ENCODE measurements at places on chromosomes 1 and 21.

GRCh38 chr1:42822800-42823392 is 5.7 kb upstream of the SVBP start:
- DNase-seq: no peak

DNA sequence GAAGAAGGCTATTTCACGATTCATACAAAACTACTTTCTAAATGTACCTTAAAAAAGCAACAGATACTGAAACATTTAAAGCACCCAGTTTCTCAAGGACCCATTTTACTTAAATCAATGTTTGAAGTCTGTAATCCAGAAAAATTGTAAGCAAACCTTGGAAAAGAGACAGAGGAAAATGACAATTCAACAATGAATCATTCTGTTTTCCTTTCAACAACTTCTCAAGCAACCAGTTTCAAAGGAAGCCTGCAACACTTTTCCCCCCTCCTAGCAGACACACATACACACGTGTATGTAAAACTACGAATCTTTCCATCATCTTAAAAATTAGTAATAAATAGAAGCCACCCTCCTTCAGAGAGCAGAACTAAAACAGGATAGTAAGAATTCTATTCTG is 1.2 kb downstream of the RERE start:
- DNase-seq: peak; percentile 51

- no peak for DNase-seq
These were observed 15.3 kb downstream of the CASZ1 start for GRCh38 chr1:10781137-10781536.

- DNase-seq: no peak
These were observed 40.5 kb downstream of the EPHB2 start for GRCh38 chr1:22751124-22751531.

DNA sequence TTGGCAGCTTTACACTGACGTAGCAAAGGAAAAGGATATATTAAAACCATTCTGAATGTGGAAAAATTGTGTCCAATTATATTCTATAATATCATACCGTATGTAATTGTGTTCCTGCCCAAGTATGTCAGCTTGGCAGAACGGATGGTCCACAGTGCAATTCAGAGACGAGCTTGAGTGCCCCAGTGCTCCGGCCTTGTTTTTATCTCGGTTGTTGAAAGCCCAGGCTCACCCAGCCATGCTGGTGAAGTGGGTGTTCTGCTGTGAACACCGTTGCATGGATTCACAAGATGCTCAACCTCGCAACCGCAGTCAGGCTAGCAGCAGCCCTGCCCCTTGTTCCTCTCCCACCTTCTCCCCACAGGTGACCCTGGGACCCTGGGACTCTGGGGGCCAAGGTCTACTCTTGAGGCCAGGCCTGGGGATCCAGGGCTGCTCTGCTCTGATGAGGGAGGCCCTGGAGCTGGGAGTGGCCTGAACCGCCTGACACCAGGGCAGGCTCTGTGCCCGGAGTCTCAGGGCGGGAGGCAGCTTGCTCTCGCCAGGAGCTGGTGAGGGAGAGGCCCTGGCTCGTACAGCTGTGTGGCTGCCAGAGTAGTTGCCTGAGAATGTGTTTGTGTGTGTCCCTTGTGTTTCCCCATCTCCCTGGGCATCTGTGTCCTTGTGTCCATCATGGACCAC is 11.2 kb downstream of the PTPRF start:
- DNase-seq: no peak

GRCh38 chr1:53090227-53091147 is 28.5 kb downstream of the PODN start:
- no peak for DNase-seq

- no peak for DNase-seq
These were observed 10.0 kb upstream of the C1orf115 start for GRCh38 chr1:220680085-220680687.

DNA sequence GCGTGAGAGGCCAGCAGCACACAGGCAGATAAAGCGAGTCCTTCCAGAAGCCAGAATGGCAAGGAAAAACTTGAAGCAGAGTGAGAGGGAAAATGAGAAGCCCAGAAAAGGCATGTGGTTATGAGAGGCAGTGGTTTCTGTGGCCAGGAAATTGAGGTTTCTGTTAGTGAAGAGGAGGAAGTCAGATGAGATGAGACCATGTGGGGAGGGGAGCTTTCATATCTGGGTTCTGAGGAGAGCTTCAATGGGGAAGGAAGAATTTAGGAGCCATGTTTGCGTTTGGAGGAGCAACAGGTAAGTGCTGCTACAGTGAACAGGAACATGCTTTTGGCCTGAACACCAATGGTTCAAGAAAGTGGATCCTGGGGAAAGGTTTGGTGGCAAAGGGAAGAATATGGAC is 6.1 kb upstream of the CD1A start:
- no peak for DNase-seq

GRCh38 chr1:212578041-212578440 is 30.5 kb upstream of the ATF3 start:
- DNase-seq: no peak

DNA sequence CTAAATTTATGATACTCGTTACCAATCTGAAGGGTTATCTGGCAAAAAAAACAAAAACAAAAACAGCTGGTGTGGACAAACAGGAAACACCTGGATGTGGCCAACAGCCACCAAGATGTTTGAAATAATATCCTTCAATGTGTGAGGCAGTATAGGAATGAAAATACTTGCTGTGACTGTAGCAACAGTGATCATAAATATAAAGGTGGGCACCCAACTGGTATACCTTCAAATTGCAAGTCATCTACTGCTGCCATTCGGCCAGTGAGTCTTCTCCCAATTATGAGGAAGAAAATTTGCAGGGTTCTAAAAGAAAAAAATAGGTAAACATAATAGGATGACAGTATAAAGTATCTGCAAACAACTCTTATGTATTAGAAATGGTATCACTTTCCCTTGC is 916 bp downstream of the YIPF1 start:
- DNase-seq: no peak

DNA sequence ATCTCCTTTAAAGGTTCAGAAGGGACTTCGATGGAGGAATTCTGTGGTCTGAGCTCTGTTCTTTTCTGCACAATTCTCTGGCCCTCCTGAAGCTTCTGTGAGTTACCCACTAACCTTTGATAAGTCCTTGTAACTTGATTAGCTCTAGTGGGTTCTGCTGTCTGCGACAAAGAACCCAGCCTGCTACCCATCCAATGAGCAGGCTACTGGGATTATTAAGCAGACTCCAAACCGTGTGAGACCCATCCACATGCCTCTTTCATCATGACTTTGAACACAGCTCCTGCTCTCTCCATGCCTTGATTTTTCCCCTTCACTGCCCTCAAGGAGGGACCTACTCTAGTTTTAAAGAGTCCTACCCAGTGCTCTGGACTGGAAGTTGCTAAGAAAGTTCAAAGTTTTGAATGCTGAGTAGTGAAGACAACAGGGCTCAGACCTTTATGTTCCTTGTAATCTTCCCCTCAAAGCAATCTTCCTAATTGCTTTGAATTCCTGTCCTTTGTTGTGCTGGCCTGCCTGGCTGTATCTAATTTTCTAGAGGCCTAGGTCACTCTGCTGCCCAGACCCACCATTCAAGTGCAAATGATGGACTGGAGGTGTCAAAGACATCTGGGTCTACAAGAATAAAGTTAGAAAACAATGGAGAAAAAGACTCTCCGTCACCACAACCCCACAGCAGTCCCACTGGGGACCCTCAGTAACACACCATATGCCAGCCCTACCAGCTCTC is 146.9 kb downstream of the RHOU start:
- DNase-seq: no peak

DNA sequence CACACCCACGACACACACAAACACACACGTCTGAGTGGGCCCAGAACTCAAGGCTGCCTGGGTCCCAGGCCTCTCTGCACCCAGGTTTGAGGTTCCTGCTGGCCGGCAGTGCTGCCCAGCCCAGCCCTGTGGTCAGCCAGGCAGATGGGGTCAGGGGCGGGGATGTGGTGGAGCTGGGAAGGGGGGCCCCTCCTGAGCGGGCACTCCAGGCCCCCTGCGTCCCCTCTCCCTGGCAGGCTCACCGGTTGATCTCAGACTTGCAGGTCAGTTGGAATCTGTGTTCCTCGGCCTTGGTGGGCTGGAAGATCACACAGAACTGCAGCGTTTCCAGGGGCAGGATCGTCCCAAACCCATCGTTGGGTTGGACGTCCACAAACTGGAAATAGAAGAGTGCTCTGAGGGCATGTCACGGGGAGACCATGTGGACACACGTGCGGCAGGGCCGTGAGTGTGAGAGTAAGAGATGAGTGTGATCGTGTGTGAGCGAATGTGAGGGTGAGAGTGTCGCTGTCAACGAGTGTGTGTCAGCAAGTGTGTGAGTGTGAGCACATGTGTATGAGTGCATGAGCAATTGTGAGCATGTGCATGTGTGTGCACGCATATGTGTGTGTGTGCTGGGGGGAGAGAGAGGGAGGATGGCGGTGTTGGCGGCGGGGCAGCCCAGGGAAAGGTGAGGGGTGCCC is 19.7 kb upstream of the TMEM52 start:
- DNase-seq: no peak

GRCh38 chr1:71093938-71094337 is 13.1 kb upstream of the ZRANB2 start:
- DNase-seq: no peak

DNA sequence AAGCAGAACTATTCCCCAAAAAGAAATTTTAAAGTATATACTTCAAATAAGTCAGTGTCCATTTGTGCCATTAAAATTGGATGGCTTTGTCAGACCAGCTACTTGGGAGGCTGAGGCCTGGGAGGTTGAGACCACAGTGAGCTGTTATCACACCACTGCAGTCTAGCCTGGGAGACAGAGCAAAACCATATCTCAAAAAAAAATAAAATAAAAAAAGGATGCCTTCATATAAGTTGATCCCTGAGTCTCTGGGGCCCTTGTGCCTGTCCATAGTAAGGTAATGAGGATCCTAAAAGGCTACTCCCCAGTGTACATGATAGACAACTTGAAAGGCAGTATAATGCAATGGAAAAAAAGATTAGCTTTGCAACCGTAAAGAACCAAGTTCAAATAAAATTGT is 81.2 kb upstream of the BARHL2 start:
- DNase-seq: no peak

DNA sequence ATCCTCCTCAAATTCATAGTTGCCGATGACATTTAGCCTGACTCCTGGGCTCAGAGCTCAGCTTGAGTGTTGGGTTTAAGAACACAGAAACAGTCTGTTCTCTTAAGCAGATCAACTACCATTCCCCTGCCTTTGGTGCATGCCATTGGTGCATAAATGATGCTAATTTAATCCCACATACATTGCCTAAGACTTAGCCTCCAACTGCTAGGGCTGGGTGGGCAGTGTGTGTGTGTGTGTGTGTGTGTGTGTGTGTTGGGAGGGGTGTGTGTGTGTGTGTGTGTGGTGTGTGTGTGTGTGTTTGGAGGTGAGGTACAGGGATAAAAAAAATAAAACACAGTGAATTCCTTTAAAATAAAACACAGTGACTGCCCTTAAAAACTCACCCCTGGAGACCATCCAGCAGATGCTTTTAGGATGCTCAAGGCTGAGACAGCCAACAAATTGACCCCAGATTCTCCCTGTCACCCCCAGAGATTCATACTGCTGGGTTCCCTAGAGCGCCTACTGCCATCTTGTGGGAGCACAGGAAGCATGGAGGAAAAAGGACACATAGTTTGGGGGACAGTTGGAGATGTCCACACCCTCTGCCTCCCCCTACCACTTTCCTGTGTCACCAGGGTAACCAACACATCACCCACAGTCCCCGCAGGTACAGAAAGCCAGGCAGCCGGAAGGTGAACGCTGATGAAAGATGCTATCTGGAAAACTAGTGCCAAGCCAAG is 30.6 kb downstream of the KLHDC7A start:
- DNase-seq: no peak

DNA sequence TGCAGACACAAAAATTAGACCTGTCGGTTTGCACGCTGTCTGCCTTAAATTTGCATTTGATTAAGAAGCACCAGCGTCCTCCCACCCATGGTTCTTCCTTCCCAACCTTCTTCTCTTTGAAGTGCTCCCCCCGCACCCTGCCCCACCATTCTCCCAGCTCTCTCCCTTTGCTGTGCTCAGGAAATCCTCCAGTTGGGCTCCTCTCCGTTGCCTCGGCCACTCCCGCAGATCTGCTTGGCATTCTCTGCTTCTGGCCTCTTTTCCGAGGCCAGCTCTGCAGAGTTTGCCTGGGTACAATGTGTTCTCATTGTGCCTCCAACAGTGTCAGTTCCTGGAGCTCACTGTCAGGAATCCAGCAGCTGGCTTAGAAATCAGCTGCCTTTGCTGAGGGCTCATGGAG is 126.1 kb downstream of the NAV1 start:
- no peak for DNase-seq

Measured in pulmonary artery endothelial cell (primary cell).